Caco-2 (cell line): ENCODE measurements at places on chromosomes 11 and 22. TPM values are rescaled to one million over a fixed set of nuclear protein-coding genes. Genes with fewer than 3 reads are reported as not detected.

DNA sequence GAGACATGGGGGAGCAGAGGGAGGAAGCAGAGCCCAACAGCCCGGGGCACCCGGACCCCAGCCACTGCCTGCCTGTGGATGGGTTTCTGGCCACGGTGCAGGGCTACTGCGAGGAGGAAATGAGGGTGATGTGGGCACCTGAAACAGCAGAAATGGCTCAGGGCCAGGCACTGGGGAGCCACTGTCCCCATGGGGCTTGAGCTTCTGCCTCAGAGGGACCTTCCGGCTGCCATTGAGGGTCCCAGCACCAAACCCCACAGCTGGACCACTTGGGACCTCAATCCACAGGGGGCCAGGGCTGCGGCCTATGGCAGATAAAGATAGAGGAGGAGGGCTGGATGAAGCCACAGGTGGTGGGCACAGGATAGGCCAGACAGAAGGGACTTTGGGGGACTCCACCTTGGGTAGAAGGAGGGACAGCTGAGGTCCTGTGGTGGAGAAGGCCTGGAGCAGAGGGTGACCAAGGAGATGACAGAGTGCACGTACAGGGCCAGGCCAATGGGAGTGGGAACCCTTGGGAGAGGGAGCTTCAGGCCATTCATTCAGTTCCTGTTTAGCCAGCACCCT, 48.3 kb downstream of the NFAM1 start:
- no peaks in the 10 kb centered on the region for H3K36me3 ChIP-seq
- H3K4me1 ChIP-seq = no peaks in the 10 kb centered on the region
- H3K27ac ChIP-seq = no peak overlapping the region
- no peak overlapping the region for H3K4me3 ChIP-seq
- no peak for DNase-seq

Gene SHISAL1
- total RNA-seq = not detected in 2 replicates

DNA sequence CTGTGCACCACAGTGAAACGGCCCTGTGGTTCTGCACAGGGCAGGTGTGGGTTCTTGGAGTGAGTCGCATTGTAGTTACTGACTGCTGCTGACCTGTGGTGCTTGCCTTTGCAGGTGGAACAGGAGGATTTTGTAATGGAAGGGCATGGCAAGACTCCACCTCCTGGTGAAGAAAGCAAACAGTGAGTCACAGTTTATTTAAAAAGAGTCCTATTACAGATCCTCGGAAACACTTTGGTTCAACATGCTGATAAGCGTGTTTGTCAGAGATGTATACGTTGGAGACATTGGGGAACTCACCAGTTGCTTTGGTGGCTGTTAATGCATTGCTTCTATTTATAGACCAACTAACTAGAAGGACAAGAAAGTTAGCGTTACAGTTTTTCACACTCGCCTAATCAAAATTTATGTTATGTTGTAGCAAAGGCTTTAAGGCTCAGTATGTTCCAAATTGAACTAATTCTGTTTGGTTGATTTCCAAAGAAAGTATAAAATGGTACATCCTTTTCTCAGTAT, 21.7 kb upstream of the TNRC6B start:
- H3K4me1 ChIP-seq = peaks cover 8% of the 10 kb centered on the region
- H3K4me3 ChIP-seq = no peak overlapping the region
- H3K27me3 ChIP-seq = no peaks in the 10 kb centered on the region
- peak; percentile 79 for DNase-seq
- H3K36me3 ChIP-seq = no peaks in the 10 kb centered on the region
- peak overlapping the region; percentile 57 for H3K27ac ChIP-seq

Gene RAB30
- total RNA-seq = 13.0 and 13.5 TPM in 2 replicates

Gene MRGPRX3
- not detected in 2 replicates for total RNA-seq

- no peak for DNase-seq
- H3K4me3 ChIP-seq = no peak overlapping the region
- no peaks in the 10 kb centered on the region for H3K4me1 ChIP-seq
- no peaks in the 10 kb centered on the region for H3K27me3 ChIP-seq
- no peaks in the 10 kb centered on the region for H3K36me3 ChIP-seq
Measured at GRCh38 chr11:106061954-106062949, 14.9 kb downstream of the KBTBD3 start.

DNA sequence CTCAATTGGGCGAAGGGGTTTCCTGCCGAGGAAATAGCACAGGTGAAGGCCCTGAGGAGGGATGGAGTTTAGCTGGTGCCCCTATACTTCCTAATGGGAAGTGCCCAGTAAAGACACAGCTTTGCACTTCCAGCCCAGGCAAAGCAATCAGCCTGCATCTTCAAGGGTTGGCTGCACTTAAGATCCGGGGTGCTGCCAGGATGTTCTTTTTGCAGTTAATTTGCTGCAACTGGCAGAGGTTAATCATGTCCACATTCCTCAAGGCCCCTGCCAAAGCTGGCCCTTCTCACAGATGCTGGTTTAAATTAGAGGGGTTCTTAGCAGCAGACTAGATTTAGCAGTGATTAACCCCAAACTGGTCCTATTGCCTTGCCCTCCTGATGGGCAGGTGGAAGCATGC, 137.7 kb upstream of the NAV2 start:
- no peak overlapping the region for H3K27ac ChIP-seq
- H3K4me3 ChIP-seq = no peak overlapping the region
- no peaks in the 10 kb centered on the region for H3K4me1 ChIP-seq

- H3K36me3 ChIP-seq = no peaks in the 10 kb centered on the region
- no peaks in the 10 kb centered on the region for H3K27me3 ChIP-seq
- H3K4me1 ChIP-seq = no peaks in the 10 kb centered on the region
- no peak overlapping the region for H3K4me3 ChIP-seq
- DNase-seq = peak; percentile 70
- peak overlapping the region; percentile 9 for H3K27ac ChIP-seq
Measured at GRCh38 chr22:43945632-43946383, 9.4 kb upstream of the SAMM50 start.
